ENCODE measurements at places on chromosomes 3 and 15. TPM values are rescaled to one million over a fixed set of nuclear protein-coding genes. Genes with fewer than 3 reads are reported as not detected.

The LTF gene
- total RNA-seq, result 2.0 TPM

The DNAH12 gene
- total RNA-seq, result 0.34 TPM

The CPLX3 gene
- 0.19 TPM for total RNA-seq

The CHRFAM7A gene
- 0.13 TPM for total RNA-seq

The ZNF80 gene
- not detected for total RNA-seq

The CHAC1 gene
- total RNA-seq, result 243 TPM

The CSPG5 gene
- total RNA-seq, result 0.32 TPM

The CCR9 gene
- total RNA-seq, result not detected

The TXNRD3 gene
- total RNA-seq, result 8.1 TPM

The GPR87 gene
- not detected for total RNA-seq

The ERICH6 gene
- not detected for total RNA-seq

The CIB1 gene
- 45.7 TPM for total RNA-seq

The ZNF620 gene
- 2.0 TPM for total RNA-seq

The ST3GAL6 gene
- total RNA-seq, result 22.9 TPM

The SIDT1 gene
- total RNA-seq, result 0.08 TPM

The CELSR3 gene
- total RNA-seq, result 0.14 TPM

The UNC13C gene
- 1.6 TPM for total RNA-seq

The GRM2 gene
- total RNA-seq, result 0.51 TPM

The BCHE gene
- 0.87 TPM for total RNA-seq

The LYZL4 gene
- not detected for total RNA-seq

The SEMA5B gene
- 1.1 TPM for total RNA-seq

The HRG gene
- not detected for total RNA-seq

The SLC28A2 gene
- not detected for total RNA-seq

The KBTBD13 gene
- total RNA-seq, result 1.3 TPM

The CPN2 gene
- not detected for total RNA-seq

The SLC12A1 gene
- not detected for total RNA-seq

The PIERCE2 gene
- 10.7 TPM for total RNA-seq

The SEMA3B gene
- 6.8 TPM for total RNA-seq

The SLC24A5 gene
- not detected for total RNA-seq

The ZNF774 gene
- 13.9 TPM for total RNA-seq

The LHFPL4 gene
- not detected for total RNA-seq

The ESYT3 gene
- 2.0 TPM for total RNA-seq

The TTLL13 gene
- not detected for total RNA-seq

The BOC gene
- total RNA-seq, result 3.8 TPM

The CLASP2 gene
- total RNA-seq, result 71.9 TPM

The PML gene
- 15.1 TPM for total RNA-seq

The DAZL gene
- not detected for total RNA-seq

The USP50 gene
- total RNA-seq, result not detected

The POLQ gene
- total RNA-seq, result 0.83 TPM

The CTDSPL2 gene
- 18.1 TPM for total RNA-seq

The CKMT1A gene
- not detected for total RNA-seq

The PTPRG gene
- 12.6 TPM for total RNA-seq

The SPATA12 gene
- total RNA-seq, result not detected

The CGNL1 gene
- total RNA-seq, result 0.55 TPM

The TMEM207 gene
- not detected for total RNA-seq

The FHIT gene
- 7.8 TPM for total RNA-seq

The FRMD5 gene
- total RNA-seq, result not detected

The FBXO40 gene
- total RNA-seq, result 33.0 TPM

The APOD gene
- 265 TPM for total RNA-seq

The DZIP1L gene
- total RNA-seq, result 1.0 TPM

The DUOXA2 gene
- not detected for total RNA-seq

All from psoas muscle (tissue), 8 donors.